CD4-positive, alpha-beta T cell treated with Interleukin-12 subunit alpha and Interleukin-12 subunit beta, for 1 hour (primary cell): ENCODE measurements at places on chromosomes 16 and 17.

- no peak for DNase-seq
Observed at GRCh38 chr17:1071103-1071825, 74.3 kb downstream of the TIMM22 start.

DNA sequence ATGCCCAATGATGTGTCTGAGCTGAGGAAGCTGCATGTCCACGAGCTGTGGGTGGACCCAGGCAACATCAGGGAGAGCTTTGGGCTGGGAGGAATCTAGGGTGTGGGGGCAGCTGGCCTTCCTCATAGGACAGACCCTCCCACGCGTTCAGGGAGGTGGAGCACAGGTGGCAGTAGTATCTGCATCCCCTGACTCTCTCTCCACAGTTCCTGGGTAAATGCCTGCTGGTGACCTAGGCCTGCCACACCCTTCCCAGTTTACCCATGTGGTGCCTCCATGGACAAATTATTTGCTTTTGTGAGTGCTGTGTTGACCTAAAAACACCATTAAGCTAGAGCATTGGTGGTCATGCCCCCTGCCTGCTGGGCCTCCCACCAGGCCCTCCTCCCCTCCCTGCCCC is 3.2 kb downstream of the HBM start:
- DNase-seq = no peak

DNA sequence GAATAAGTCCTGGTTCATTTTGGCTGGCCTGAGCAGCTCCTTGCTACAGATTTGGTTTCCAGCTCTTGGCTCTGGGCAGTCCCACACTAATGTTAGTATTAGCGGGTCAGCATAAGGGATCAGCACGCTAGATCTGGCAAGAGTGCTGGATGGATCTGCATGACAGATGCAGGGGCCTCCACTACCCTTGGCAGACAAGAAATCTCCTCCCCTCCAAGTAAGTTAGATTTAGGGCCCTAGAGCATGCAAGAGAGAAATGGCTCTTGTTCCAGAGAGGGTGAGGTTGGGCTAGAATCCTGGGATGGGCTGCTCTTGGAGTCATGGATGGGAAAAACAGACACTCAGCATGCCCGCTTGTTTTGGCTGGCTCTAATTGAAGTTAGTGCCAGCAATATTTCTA is 414.3 kb downstream of the RBFOX1 start:
- no peak for DNase-seq

GRCh38 chr17:82655038-82655479 is 6.8 kb upstream of the WDR45B start:
- DNase-seq = no peak

DNA sequence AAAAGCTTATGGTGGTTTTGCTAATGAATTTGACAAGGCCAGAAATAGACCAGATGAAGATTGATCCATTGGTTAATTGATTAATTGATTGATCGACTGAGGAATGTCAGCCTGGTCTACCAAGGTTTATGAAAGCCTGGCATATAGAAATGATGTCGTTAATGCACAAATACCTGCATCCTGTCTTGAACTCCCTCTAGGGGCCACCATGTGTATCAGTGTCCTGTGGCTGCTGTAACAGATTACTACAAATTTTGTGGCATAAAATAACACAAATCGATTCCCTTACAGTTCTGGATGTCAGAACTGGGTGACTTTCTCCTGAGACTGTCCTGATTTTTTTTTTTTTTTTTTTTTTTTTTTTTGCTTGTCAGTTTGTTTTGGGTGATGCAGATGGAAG is 553.2 kb downstream of the MAF start:
- DNase-seq = peak; percentile 36

GRCh38 chr16:88487920-88488851 is 35.1 kb downstream of the ZFPM1 start:
- DNase-seq = no peak

- peak; percentile 14 for DNase-seq
Observed at GRCh38 chr17:74089869-74090464, 113.5 kb upstream of the RPL38 start.

- no peak for DNase-seq
Observed at GRCh38 chr16:74657870-74658642, 8.6 kb downstream of the RFWD3 start.

GRCh38 chr17:40427002-40427491 is 9.4 kb upstream of the TOP2A start:
- DNase-seq = peak; percentile 31

DNA sequence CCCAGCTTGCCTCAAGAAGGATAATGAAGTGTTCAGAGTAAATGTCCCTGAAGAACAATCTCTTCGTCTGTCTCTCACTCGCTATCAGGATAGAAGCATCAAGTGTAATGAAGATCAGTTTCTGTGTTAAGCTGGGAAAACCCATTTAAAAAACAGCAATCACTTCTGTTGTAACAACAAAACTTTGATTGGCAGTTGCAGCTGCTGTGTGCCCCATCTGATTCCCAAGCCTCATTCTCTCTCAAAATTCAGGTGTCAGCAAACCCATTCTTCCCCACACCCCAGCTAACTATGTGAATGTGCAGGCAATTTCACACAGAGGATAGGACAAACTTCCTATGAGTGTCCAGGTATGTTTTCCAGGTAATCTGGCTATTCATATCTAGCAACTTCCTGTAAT is 2.4 kb upstream of the HNF1B start:
- DNase-seq = no peak
